ENCODE measurements at places on chromosomes 7 and 10. TPM values are rescaled to one million over a fixed set of nuclear protein-coding genes. Genes with fewer than 3 reads are reported as not detected.

Gene CNPY4
- total RNA-seq = 13.7 TPM

Gene COL28A1
- total RNA-seq = 2.4 TPM

Gene ZNF467
- total RNA-seq = 7.4 TPM

Gene EPHA1
- total RNA-seq = 0.49 TPM

Gene AQP1
- total RNA-seq = 1,262 TPM

Gene CYP3A5
- 3.5 TPM for total RNA-seq

Gene CALML3
- not detected for total RNA-seq

Gene DRGX
- total RNA-seq = not detected

GRCh38 chr10:28592953-28593352, 60.0 kb downstream of the WAC start:
- no peak overlapping the region for H3K27ac ChIP-seq
- peaks cover 34% of the 10 kb centered on the region for H3K4me1 ChIP-seq
- no peak for DNase-seq
- H3K36me3 ChIP-seq = peaks cover 16% of the 10 kb centered on the region

GRCh38 chr10:126499744-126500143, 111.5 kb upstream of the ADAM12 start:
- no peak overlapping the region for H3K4me3 ChIP-seq
- H3K36me3 ChIP-seq = no peaks in the 10 kb centered on the region
- H3K4me1 ChIP-seq = no peaks in the 10 kb centered on the region
- no peak for DNase-seq
- no peak overlapping the region for H3K27ac ChIP-seq
- H3K27me3 ChIP-seq = no peaks in the 10 kb centered on the region

- DNase-seq = no peak
- H3K27ac ChIP-seq = no peak overlapping the region
- no peaks in the 10 kb centered on the region for H3K36me3 ChIP-seq
- no peaks in the 10 kb centered on the region for H3K4me1 ChIP-seq
Measured at GRCh38 chr7:154853727-154854095, 149.2 kb downstream of the PAXIP1 start.

DNA sequence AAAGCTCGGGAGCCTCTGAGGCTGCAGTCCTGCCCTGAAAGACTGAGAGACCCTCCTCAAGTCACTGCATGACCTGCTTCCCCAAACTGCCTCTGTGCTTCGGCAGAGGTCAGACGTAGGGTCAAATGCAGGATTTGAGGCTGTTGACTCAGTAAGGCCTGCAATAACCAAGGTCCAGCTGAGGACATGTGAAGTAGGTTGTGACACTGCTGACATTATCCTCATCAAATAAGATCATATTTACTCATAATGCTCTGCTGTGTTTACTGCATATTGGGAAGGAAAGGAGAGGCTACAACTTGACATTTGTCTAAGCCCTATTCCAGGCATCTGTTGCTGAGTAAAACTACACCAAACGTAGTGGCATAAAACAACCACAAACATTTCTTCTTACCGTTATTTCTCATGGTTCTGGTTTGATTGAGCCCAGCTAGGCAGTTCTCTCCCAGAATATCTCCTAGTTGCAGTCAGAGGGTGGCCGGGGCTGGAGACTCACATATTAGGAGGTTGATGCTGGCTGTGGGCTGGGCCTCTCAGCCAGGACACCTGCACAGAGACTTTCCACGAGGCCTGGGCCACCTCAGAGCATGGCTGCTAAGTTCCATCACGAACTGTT, 122.1 kb upstream of the STK17A start:
- no peak for DNase-seq
- H3K27me3 ChIP-seq = no peaks in the 10 kb centered on the region
- no peak overlapping the region for H3K4me3 ChIP-seq
- no peak overlapping the region for H3K27ac ChIP-seq
